Pulmonary artery endothelial cell (primary cell): ENCODE measurements at places on chromosomes 11 and 22.
A peak's percentile ranks its signal among the peaks of the same experiment; 100 is the strongest.

DNA sequence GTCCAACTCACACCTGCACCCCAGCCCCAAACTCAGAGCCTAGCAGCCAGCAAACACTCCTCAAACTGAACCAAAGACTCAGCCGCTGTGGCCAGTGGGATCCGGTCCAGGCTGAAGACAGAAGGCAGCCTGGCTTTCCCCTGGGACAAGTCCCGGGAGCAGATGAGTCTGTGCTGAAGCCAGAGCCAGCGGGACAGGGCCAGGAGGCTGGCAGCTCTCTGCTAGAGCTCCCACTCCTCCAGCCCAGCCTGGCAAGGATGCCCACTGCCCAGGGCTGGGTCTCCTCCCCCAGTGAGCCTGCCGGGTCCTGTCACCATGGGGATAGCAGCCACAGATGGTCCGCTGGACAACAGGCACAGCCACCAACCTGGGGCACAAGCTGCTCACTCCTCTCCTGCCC, 42.9 kb upstream of the PRR5 start:
- DNase-seq, result no peak

DNA sequence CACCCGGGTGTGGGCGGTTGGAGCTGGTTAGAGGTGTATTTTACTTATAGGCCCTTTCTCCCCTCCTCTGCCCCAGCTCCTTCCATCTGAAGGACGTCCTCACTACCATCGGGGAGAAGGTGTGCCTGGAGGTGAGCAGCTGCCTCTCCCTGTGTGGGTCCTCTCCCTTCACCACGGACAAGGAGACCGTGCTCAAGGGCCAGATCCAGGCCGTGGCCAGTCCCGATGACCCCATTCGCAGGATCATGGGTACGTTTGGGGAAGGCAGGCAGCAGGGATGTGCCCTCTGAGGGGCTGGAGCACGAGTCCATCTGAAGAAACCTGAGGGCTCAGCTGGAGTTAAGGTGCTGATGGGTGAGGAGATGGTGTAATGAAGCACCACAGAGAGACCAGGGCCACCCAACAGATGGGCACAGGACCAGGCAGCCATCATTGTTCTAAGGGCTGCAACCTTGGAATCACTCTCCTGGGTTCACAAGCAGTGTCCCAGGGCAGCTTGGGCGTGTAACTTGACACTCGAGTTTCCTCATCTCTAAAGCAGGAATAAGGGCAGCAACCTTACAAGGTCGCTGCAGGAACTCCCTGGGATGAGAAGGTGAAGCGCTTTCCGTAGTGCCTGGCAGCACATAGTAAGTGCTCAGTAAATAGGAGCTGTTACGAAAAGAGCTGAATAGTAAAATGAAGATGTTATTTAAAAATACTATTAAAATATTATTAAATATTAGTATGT, 29.4 kb downstream of the TCP11L1 start:
- DNase-seq, result no peak

DNA sequence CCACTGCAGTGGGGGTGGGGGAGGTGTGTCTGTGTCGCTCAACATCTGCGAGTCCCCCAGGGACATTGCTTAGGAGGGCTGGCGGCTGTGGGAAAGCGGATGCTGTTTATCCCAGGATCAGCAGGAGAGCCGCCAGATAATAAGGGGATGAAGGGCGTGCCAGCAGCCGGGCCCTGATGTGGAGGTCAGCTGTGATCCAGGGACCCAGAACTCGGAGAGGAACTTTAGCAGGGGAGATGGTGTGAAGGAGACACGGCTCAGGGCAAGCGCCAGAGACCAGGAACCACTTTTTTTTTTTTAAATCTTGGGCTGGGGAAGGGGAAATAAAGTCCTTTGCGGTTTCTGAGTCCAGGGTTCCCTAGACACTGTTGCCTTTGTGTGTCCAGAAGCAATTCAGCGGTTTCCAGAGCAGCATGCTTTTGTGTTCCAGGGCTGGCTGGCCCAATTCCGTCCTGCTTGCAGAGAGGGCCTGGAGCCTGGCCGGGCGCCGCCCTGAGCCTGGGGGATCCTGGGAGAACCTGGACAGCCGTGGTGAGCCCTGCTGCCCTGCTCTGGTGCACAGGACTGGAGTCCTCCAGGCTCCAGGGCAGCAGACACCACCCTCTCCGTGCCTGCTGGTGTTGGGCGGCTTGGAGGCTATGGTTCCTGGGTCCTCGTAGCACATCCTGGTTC, at the start of gene GRAMD4:
GRAMD4 (plus strand) TSS at position 557 of the 672 bp plus-strand sequence. CDS start 6,414 bp downstream, outside the sequence.
- DNase-seq, result no peak

DNA sequence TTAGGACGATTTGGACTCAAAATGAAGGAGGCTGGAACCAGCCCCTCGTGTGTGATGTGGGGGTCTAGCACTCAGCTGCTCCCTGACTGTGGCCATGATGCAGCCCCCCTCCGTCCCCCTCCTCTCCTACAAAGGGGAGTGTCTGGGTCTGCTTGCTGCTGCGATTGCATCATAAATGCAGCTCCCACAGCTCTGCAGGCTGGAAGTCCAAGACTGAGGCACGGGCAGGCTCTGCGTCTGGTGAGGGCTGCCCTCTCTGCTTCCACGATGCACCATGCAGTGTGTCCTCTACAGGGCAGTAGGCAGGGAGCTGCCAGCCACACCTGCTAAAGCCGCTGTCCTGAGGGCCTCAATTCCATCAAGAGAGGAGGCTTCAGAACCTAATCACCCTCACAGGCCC, 432.1 kb downstream of the BRD1 start:
- DNase-seq, result no peak

DNA sequence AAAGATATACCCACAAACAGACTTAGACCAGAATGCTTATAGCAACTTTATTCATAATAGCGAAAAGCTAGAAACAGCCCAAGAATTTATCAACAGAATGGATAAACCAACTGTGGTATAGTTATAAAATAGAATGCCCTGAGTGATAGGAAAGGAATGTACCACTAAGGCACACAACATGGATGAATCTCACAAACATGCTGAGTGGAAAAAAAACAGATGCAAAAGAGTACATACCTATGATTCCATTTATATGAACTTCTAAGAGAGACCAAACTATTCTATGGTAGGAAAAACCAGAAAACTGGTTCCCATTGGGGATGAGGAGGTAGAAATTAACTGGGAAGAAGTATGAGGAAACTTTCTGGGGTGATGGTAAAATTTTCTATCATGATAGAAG, 40.4 kb upstream of the GRIK4 start:
- DNase-seq, result no peak

- DNase-seq, result peak; percentile 71
Measured at GRCh38 chr22:32474635-32475467, at the start of gene FBXO7. Gene FBXO7 (plus strand): TSS chr22:32474811. CDS start chr22:32475003, 192 bp downstream.

GRCh38 chr22:40237241-40237640, 59.5 kb downstream of the TNRC6B start:
- DNase-seq, result no peak

GRCh38 chr22:50523806-50524675, 1.4 kb downstream of the SCO2 start:
- no peak for DNase-seq

DNA sequence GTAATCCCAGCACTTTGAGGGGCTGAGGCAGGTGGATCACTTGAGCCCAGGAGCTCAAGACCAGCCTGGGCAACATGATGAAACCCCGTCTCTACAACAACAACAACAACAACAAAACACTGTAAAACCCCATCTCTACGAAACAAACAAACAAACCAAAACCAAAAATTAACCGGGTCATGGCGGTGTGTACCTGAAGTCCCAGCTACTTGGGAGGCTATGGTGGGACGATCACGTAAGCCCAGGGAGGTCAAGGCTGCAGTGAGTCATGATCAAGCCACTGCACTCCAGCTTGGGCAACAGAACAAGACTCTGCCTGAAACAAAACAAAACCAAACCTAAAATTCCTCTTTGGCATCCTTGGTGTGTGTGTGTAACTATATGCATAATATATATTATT, 7.0 kb upstream of the POLA2 start:
- DNase-seq, result no peak
